Neural progenitor cell (in vitro differentiated cells): ENCODE measurements at places on chromosomes 2 and 18. TPM values are rescaled to one million over a fixed set of nuclear protein-coding genes. Genes with fewer than 3 reads are reported as not detected.

- DNase-seq, result no peak
Measured at GRCh38 chr2:214019973-214020345, 390.9 kb upstream of the VWC2L start.

GRCh38 chr2:73174941-73175662 lies 27.3 kb upstream of the NOTO start:
- DNase-seq, result no peak

DNA sequence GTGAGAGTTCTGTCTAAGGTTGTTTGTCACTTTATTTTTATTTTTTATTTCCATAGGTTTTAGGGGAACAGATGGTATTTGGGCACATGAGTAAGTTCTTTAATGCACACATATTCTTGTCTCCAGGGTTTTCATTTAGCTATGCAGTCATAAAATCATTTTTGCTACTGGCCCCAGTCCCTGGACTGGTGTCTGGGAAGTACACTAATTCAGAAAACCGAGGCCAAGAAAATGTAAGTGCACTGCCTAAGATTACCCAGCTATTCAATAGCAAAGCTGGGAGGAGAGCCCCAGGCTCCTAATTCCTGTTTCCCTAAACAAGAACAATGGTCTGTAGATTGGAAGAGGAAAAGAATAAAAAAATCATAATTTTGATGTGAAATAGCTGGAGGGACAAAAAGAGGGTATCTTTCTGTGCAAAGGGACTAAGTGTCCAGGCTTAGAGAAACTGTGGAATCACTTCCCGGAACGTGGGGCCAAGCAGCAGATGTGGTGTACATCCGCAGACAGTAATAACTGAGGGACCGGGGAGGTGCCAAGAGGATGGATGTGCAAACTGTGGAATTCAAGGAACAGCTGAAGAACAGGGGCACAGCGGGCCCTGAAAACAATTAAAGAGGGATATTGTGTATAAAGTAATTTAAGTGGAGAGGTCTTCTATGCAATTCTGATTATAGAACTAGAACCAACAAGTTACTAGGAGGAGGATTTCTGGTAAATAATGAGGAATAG lies 236.3 kb downstream of the ACKR3 start:
- DNase-seq, result no peak

- DNase-seq, result no peak
Measured at GRCh38 chr2:98787700-98788099, 56.8 kb upstream of the MGAT4A start.

Gene FARSB
- total RNA-seq, result 16.4 and 25.0 TPM in 2 replicates

Gene TBR1
- total RNA-seq, result 0.09 TPM in 1 of 2 replicates, not detected in the other
